NCI-H748 treated with DMSO at 0.1 percent for 48 hours (cell line): ENCODE measurements at places on chromosomes 5 and 9.

DNA sequence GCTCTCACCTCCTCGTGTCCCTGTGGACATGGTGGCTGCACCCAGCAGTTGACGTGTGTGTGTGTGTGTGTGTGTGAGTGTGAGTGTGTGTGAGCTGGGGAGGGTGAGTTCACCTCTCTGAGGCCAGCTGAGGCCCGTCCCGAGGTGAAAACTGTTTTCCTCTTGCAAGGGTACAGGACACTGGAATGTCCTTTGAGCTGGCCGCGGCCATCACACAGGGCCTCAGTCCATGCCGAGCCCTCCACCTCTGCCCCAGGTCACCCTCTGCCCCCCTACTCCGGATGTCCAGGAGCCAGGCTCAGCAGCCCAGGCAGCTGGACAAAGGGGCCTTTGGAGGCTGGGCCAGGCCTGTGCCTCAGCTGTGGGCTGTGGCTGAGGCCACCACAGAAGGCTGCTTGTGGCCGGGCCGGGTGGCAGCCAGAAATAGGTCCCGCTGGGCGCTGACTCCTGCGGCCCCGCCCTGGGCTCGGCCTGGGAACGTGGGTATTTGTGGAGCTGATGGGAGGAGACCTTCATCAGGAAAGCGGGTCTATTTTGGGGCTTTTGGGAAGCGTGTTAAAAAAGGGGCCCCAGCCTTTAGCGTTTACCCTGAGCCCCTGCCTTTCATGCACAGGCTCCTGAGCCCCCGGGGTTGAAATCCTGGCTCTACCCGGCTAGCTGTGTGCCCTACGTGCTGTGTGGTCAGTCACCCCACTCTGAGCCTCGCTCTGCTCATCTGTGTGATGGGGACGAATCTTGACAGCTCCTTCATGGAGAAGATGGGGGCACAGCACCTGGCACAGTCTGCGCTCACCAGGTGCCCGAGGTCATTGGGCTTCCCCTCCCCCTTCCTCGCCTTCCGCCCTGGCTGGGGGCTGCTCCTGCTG lies 75.1 kb upstream of the IER5L start:
- no peak for DNase-seq

GRCh38 chr9:16293610-16294009 lies 576.9 kb downstream of the BNC2 start:
- no peak for DNase-seq

DNA sequence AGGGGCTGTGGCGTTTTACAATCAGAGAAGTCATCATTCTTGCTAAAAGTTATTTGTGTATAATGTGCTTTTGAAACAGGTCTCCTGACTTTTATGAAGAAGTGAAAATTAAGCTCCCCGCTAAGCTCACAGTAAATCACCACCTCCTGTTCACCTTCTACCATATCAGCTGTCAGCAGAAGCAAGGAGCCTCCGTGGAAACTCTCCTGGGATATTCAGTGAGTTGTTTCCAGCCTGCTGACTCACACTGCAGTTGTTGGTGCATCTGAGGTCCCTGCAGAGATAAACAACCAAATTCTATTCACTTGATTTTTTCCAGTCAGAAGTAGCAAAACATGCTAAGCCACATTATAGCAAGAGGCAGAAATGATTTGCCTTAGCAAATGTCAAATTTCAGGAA lies 156.7 kb downstream of the DOCK8 start:
- no peak for DNase-seq

- no peak for DNase-seq
Observed at GRCh38 chr5:63247651-63248050, 669.0 kb downstream of the LRRC70 start.

DNA sequence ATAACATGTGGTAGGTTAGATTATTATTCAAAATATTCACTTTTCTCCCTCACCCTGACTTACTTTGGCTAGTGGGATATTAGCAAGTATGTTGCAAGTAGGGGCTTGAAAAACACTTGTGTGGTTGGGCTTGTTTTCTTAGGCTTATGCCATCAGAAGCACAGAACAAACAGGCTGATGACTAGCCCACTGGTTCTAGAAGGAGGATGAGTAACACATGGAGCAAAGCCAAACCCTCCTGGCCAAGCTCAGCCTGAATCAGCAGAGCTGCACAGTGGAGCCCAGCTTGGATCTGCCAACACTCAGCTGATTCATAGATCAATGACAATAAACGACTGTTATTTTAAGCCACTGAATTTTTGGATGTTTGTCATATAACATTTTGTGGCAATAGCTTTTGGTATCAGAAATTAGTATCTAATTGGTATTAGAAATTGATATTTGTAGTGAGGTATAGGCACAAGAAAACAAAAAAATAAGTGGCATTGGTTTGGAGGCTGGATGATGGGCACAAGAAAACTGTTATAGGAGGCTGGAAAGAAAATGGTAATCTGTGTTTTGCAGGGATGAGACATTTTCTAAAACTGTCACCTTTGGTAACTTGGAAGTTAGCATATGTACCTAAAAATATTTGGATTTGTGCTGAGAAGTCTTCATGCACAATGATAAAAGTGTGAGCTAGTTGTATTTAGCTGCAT lies 46.1 kb upstream of the ZBED3 start:
- DNase-seq: no peak

DNA sequence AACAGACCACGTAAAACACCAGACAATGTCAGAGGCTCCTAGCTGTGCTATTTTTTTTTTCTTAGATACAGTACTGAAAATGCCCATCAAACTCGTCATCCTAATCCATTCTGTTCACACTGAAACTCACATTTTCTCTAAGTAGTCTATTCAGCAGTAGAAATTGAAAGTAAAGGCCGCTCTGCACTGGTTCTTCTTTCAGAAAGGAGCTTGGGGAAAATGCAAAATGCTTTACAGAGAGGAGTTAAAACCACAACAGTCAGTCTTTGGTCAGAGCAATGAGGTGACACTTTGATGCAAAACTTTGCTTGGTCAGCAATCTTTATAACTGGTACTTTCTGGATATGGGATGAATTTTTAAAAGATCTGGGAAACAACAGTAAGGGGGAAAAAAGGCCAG lies 43.8 kb upstream of the SUSD1 start:
- DNase-seq: no peak
